ENCODE measurements at places on chromosomes 1 and 21.

GRCh38 chr1:92992054-92992453 is 30.8 kb upstream of the DIPK1A start:
- DNase-seq = no peak

- DNase-seq = no peak
These were observed 142.4 kb downstream of the TLR5 start for GRCh38 chr1:223000632-223001031.

- DNase-seq = no peak
These were observed 25.7 kb downstream of the HEATR1 start for GRCh38 chr1:236578661-236579060.

DNA sequence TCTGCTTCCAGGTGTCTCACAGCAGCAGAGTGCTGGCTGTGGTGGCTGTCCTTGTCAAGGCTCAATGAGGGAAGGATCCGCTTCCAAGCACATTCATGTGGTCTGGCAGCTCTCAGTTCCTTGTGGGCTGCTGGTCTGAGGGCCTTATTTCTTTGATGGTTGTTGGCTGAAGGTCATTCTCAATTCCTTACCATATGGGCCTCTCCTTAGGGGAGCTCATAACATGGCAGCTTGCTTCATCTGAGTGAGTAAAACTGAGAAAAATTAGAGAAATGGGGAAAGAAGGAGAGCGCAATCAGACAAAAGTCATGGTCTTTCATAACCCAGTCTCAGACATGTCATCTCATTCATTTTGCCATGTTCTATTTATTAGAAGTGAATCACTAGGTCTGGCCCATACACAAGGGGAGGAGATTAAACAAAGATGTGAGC is 81.7 kb upstream of the TSPAN2 start:
- no peak for DNase-seq

DNA sequence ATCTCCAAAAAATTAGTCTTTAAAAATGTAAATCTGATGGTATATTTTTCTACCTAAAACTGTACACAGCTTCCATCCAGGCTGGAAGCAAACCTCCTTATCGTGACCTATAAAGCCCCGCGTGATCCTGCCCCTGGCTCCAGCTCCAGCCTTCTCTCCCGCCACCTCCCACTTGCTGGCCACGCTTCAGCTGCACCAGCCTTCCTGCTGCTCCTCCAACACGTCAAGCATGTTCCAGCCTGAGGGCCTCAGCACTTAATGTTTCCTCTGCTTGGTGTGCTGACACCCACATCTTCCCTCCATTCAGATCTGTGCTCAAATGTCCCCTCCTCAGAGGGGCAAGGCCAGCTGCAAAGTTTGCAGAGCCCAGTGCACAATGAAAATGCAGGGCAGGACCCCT is 123.5 kb upstream of the MAGI3 start:
- DNase-seq = no peak

DNA sequence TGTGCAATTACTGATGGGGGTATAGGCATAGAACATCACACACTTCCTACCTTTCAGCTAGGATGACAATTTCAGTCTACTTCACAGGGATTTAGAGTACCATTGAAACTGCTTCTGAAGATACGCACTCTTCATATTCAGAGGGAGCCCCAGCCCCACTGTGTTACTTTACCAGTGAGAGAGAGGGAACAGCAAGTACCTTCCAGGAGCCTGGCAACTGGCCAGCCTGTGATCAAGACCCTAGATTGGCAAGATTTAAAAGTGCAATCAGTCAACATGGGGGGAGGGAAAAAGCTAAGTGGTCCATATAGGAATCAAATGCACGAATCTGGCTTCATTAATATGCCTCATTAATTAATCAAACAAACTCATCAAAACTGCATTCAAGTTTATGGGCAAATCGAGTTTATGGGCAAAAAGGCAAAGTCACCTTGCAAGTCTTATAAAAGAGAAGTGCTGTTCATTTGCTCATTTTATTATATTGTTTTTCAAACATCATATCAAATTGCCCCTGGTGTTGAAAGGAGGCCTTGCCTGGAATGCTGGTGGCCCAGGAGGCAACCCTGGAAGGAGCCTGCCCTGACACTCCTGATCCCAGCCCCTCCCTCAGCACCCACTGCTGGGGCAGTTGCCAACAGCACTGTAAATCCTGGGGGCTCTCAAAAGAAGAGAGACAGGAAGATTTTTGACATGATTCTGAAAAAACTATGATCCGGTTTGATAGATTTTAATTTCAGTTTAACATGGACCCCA is 184.9 kb upstream of the DPT start:
- no peak for DNase-seq

All from AG09319 (cell line).